Stimulated activated CD8-positive, alpha-beta memory T cell treated with anti-CD3 and anti-CD28 coated beads, Interleukin-15, amount 100 ng/mL, for 48 hours (primary cell): ENCODE measurements at places on chromosomes 5 and 9.

DNA sequence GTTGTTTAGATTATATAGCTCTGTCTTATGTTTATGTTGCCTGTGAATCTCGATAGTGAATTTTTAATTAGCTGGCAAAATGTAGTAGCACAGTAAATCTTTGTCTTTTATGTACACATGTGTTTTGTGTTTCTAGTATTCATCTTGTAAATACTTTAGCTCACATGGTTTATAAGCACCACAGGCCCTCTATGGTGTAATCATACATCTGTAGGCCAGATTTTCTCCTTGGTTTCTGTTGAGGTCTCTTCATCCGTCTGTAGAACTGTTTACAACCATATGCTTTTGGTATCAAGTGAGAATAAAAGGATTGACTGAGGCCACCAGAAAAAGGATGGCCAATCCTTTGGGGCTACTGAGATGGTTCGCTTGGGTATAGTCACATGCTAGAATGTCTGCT is 45.0 kb downstream of the PRR16 start:
- no peak for DNase-seq

GRCh38 chr5:136191304-136192014 is 1.5 kb downstream of the SMIM32 start:
- DNase-seq = no peak

GRCh38 chr5:103519550-103519949 is 43.0 kb downstream of the NUDT12 start:
- DNase-seq = no peak

DNA sequence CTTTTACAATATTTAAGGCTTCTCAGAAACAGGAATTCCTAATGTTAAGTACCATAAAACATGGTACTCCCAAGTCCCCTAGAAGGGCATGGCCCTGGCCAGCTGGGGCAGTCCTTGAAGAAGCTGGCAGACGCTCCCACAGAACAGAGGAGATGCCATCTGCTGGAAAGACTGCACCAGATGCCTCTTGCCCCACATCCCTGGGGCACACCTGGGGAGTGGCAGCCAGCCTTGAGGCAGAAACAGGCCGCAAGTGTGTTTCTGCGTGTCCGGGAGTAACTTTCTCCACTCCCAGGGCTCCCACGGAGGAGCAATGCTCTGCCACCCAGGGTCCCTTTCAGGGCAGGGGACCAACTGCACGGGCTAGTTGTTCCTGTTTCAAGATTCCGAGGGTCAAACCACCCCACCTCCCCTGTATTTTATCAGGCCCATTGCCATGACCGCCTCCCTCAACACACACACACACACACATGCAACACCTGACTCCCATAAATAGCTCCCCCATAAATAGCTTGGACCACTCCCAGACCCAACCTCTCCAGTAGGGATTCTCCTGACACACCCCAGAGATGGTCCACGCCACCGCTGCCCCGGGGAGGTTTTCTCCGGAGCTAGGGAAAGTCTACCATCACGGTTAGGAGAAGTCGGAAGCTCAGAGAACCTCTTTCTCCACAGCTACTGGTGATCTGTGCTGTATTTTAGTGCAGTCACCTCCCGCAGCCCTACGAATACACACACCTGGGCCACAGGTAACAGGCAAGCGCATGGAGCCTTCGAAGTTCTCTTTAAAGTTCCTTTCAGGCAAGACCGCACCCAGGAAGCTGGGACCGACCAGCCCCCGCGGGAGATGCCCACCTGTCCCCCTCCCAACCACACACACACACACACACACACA is 1.5 kb downstream of the SPOCK1 start:
- no peak for DNase-seq

DNA sequence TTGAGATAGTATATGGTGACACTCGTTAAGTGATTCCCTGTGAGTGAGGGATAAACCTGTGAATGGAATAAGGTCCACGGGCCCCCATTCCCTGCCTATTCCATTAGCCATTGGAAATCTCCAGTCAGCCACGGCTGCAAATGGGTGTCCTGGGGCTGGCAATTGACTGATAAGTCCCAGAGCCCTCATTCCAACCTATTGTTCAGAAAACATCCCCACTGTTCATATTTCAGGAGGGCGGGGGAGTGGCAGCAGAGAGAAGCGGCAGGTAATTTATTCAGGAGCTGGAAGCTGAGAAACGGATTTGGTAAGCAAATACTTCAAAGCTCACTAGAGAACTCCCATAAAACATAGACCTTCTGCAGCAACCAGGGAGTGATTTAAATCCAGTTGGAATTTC is 42.0 kb downstream of the TMEM174 start:
- DNase-seq = no peak

DNA sequence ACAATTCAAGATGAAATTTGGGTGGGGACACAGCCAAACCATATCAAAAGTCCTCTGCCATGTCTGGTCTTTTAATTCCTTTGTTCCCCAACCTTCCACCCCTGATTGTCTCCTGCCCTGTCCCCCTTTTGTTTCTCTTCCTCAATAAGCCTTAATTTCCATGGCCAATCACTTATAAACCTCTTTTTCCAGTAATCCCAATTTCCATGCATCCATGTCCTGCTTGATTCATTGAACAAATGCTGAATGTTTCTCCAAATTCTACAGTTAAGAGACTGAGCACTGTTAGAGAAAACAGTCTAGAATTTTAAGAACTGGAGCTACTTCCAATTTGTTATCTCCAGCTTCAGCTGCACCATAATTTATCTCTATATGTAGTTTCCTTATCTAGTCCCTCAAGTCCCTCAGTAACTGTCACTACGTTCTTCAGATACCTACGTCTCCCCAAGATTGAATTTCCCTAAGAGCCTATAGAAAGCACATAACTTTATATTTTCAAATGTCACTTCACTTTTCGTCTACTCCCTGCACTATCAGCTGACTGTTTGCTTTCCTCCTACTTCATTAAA is 34.2 kb downstream of the TARS1 start:
- no peak for DNase-seq

DNA sequence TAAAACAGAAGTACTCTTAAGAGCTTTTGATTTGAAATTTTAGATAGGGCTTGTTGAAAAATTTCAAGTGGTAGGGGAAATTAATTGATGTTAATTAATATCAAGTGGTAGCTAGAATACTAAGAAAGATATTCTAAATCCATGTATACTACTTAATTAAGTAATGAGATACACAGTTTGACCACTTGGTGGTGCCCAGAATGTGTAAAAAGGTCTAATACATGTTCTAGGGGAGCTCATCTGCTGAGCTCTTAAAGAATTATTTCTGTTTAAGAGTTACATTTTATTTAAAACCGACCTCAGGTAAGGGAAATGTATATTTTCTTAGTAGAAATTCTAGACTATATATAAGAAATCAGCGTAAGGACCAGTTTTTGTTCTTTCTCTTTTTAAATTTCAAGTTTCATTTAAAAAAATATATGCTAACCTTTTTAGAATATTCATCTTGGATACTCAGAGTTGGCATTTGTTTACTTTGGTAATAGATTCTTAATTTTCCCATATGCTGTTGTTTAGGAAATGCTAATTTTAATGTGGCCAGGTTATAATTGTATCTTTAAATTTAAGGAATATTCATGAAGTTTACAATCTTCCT is 61.5 kb downstream of the LNPEP start:
- no peak for DNase-seq

DNA sequence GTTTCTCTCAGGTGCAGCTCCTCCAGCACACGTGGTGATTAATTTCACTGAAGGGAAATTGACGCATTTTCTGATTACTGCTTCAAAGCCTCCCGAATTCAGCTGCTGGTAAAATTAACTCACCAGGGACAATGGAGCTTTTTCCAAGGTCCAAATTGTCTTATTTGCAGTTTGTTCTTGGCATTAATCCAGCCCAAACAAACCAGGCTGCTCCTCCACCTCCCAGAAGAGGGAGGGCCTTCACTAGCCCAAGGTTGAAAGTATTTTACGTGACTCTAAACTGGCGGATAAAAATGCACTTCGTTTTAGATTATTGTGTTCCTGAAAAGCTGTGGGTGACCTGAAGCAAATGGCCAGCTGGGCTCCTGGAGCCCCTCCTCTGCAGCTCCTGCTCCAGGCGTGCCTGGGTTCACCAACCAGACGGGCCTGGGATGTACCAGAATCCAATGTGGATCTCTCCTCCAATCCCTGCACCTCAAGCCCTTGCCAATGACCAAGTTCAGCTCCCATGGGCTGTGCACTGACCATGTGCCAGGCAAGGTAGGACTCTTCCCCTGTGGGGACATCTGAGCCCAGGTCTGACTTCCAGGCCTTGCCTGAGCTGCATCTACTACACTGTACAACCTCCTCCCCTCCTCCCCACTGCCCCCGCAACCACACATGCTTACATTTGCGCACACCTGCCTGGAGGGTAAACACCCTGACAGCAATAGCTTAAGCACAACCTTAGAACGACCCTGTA is 193.4 kb downstream of the CDK5RAP2 start:
- no peak for DNase-seq
